T-helper 17 cell (primary cell): ENCODE measurements at places on chromosomes 11 and 22. TPM values are rescaled to one million over a fixed set of nuclear protein-coding genes. Genes with fewer than 3 reads are reported as not detected.

- peaks cover 60% of the 10 kb centered on the region for H3K27me3 ChIP-seq
- H3K36me3 ChIP-seq = peaks cover 5% of the 10 kb centered on the region
- no peak for DNase-seq
- peaks cover 2% of the 10 kb centered on the region for H3K4me1 ChIP-seq
- H3K27ac ChIP-seq = no peak overlapping the region
Measured at GRCh38 chr11:45278714-45279113, 7.4 kb downstream of the SYT13 start.

DNA sequence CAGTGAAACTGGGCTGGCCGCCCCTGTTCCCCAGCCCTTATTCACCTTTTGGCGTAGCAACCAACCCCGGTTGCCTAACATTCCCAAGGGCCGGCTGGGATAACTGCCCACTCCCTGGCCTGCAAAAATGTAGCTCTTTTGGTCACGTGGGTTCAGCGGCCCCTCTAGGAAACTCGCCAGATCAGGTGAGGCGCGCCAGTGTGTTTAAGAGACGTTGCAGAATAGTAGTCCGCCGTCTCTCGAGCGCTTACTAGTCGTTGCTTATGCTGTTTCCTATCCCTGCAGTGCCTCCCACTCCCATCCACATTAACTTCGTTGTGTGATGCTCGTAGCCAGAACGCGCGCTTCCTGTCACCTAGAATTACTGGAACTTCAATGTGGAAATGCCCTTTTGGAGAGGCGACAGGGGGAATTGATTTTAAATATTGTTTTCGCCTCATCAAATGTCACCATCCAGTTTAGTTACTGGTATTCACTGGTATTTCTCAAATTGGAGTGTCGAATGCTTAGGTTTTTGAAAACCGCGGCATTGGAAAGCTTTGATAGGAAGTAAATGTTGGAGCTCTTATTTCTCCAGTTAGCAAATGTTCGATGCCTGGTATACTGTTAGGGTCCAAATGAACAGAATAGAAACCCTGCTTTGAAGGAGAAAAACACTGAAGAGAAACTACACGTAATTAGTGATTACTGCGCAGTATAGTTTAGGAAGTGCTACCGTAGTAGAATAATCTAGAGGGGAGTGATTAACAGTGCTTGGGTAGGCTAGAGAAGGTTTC is 823 bp downstream of the CEP57 start:
- peaks cover 44% of the 10 kb centered on the region for H3K4me1 ChIP-seq
- H3K4me3 ChIP-seq = peak overlapping the region; percentile 97
- DNase-seq = peak; percentile 27

DNA sequence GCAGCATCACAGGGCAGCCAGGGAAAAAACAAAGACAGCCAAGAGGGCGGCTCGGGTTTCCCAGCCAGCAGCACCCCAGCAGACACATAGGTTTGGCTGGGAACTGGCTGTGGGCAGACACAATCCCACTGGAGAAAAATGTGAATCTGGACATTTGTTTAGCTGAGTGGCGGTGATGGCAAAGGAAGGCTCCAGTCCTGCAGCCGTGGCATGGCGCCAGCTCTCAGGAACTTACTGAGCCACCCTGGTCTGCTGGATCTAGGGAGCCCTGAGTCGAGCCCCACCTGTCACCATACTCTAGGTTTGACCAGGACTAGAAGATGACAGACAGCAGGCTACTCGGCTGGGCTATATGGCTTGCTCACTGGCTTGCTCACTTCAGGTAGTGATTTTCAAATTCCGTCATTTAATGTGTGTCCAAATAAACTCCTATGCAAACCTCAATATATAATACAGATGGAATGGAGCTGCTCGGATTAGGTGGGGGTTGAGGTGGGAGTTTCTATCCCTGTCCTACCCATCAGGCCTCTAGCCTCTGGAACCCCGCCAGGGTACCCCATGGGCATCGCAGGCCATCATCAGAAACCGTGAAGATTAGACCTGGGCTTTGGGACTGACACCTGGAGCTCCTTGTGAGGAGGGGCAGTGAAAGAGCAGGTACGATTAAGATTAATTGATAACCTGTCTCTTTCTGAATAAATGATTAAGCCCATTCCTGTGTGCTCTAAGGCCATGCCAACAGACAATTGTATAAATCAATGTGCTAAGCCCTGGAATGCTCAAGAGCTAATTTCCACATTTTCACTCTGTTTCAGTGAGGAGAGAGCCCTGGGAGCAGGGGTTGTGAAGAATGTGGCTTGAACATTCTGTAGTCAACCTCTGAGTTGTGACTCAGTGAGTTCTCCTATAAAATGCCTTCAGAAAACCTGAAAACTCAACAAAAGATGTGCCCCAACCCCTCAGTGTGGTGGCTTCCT is 42.5 kb downstream of the GALNT18 start:
- H3K27me3 ChIP-seq = peaks cover 61% of the 10 kb centered on the region
- H3K4me1 ChIP-seq = no peaks in the 10 kb centered on the region
- peaks cover 4% of the 10 kb centered on the region for H3K36me3 ChIP-seq
- H3K4me3 ChIP-seq = no peak overlapping the region
- no peak overlapping the region for H3K27ac ChIP-seq

DNA sequence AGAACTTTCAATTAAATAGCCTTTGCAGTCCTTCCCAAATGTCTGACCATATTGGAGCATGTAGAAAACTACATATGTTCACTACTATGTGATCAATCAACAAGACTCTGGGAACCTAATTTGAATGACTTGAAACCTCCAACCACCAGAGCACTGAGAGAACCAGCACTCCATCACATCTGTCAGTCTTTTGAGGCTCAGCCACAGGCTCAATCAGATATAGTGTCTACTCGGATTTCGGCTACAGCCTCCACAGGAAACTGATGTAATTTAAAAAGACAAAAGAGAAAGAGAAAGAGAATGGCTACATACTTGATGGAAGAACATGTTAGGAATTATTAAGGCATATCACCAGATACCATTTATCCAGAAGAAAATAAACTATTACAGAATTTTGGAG is 859.0 kb downstream of the FAM181B start:
- no peaks in the 10 kb centered on the region for H3K36me3 ChIP-seq
- H3K27ac ChIP-seq = no peak overlapping the region
- peaks cover 17% of the 10 kb centered on the region for H3K4me1 ChIP-seq
- H3K27me3 ChIP-seq = no peaks in the 10 kb centered on the region
- DNase-seq = no peak

Gene OR51B5
- not detected for total RNA-seq

Gene LARGE2
- 3.9 TPM for total RNA-seq

Gene CRYAB
- not detected for total RNA-seq

DNA sequence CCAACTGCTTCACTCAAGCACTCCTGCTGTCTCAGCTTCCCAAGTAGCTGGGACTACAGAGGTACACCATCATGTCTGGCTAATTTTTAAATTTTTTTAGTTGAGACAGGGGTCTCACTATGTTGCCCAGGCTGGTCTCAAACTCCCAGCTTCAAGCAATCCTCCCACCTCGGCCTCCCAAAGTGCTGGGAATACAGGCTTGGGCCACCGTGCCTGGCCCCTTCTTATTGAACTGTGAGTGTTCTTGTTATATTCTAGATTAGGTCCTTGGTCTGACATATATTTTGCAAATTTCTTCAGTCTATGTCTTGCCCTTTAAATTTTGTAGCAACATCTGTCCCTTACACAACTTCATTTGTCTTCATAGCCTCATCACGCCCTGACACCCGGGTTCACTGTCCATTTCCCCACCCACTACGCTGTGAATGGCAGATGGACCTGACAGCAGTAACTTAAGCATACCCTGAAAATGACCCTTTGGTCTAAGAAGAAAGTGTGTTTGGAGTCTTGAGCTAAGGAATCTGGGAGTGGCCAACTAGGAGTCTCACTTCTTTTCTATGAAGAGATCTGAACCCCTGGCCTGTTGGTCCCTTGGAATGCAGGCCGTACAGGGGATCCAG is 4.2 kb upstream of the FAM118A start:
- no peaks in the 10 kb centered on the region for H3K27me3 ChIP-seq
- H3K4me1 ChIP-seq = peaks cover 12% of the 10 kb centered on the region
- peak overlapping the region; percentile 54 for H3K27ac ChIP-seq
- DNase-seq = no peak
- no peak overlapping the region for H3K4me3 ChIP-seq

GRCh38 chr11:15293975-15294620 is 179.4 kb downstream of the INSC start:
- H3K4me1 ChIP-seq = no peaks in the 10 kb centered on the region
- peaks cover 18% of the 10 kb centered on the region for H3K27me3 ChIP-seq
- H3K27ac ChIP-seq = no peak overlapping the region
- H3K36me3 ChIP-seq = no peaks in the 10 kb centered on the region
- no peak overlapping the region for H3K4me3 ChIP-seq
- no peak for DNase-seq

Gene GGT1
- total RNA-seq = 20.1 TPM

GRCh38 chr22:18085188-18085587 is 7.4 kb downstream of the PEX26 start:
- DNase-seq = no peak
- H3K27me3 ChIP-seq = no peaks in the 10 kb centered on the region
- no peak overlapping the region for H3K27ac ChIP-seq
- H3K36me3 ChIP-seq = peaks cover 19% of the 10 kb centered on the region

DNA sequence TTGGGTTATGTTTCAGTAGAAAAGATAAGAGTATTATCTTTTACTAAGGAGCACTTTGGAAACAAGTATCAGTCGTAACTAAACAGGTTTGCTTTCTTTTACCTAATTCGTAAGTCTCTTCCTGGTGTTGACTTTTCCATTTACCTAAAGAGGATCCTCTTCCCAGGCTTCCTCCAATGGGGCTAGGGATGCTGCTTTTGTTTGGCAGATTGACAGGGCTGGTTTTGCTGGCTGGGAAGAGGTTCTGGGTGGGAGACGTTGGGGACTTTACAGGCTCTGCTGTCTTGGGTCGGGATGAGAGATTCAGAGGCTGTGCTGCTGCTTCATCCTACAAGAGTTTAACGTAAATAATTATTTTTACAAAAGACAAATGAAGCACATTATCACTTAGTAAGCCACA is 306.7 kb downstream of the SOX6 start:
- no peak overlapping the region for H3K4me3 ChIP-seq
- no peaks in the 10 kb centered on the region for H3K4me1 ChIP-seq
- no peak overlapping the region for H3K27ac ChIP-seq

GRCh38 chr22:32325811-32326237 is 31.8 kb upstream of the RFPL3 start:
- no peaks in the 10 kb centered on the region for H3K4me1 ChIP-seq
- no peak overlapping the region for H3K27ac ChIP-seq
- DNase-seq = no peak
- no peaks in the 10 kb centered on the region for H3K36me3 ChIP-seq
- H3K27me3 ChIP-seq = peaks cover 3% of the 10 kb centered on the region
- no peak overlapping the region for H3K4me3 ChIP-seq

Gene WDR74
- total RNA-seq = 163 TPM

DNA sequence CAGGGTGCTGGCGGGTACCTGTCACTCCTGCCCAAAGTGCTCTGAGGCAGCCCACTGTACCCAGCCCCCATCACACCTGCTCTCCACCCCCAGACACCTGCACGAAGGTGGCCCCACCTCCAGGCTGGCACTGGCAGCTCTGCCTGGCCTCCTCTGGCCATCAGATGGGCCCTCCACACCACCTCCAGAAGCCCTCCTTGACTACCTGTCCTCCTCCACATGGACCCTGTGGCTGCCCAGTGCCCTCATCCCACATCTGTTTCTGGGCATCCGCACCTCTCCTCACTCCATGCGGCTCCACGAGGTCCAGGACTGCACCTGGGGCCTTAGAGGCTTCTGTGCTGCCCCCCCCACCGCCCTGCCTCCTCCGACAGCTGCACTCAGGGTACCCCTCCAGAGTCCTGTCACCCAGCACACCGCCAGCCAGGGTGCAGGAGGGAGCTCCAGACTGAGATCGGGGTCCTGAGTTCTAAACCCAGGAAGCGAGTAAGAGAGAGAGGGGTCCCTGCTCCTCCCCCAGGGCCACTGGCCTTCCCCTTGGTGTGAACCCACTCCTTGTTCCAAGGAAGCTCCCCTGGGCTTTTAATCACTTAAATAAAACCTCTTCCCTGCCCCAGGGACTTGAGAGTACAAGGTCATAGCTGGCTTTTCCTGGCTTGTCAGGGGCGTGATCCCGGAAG is 1.7 kb downstream of the CTSD start:
- no peaks in the 10 kb centered on the region for H3K27me3 ChIP-seq
- H3K4me3 ChIP-seq = peak overlapping the region; percentile 88
- H3K36me3 ChIP-seq = no peaks in the 10 kb centered on the region
- peak overlapping the region; percentile 80 for H3K27ac ChIP-seq
- no peak for DNase-seq

GRCh38 chr11:37671321-37671720 is 1073.3 kb upstream of the RAG2 start:
- H3K4me3 ChIP-seq = no peak overlapping the region
- H3K27me3 ChIP-seq = no peaks in the 10 kb centered on the region
- no peak for DNase-seq
- no peaks in the 10 kb centered on the region for H3K4me1 ChIP-seq
- H3K27ac ChIP-seq = no peak overlapping the region

DNA sequence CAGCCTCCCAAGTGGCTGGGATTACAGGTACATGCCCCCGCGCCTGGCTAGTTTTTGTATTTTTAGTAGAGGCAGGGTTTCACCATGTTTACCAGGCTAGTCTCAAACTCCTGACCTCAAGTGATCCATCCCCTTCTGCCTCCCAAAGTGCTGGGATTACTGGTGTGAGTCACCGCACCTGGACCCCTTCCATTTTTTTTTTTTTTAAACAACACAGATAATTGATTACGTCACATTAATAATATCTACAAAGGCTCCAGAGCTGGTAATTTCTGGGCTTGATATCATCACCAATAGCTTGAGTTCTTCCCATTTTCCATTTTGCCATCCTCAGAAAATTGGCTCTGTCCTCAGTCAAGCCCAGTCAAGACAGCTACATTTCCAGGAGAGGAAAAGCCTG is 7.2 kb downstream of the TTLL1 start:
- peaks cover 3% of the 10 kb centered on the region for H3K36me3 ChIP-seq
- DNase-seq = no peak
- peaks cover 11% of the 10 kb centered on the region for H3K4me1 ChIP-seq

Gene INPPL1
- total RNA-seq = 108 TPM

- H3K27ac ChIP-seq = no peak overlapping the region
- no peaks in the 10 kb centered on the region for H3K36me3 ChIP-seq
- H3K27me3 ChIP-seq = peaks cover 28% of the 10 kb centered on the region
- H3K4me1 ChIP-seq = peaks cover 2% of the 10 kb centered on the region
- no peak overlapping the region for H3K4me3 ChIP-seq
Measured at GRCh38 chr22:48250286-48250895, 1487.9 kb downstream of the TBC1D22A start.

Gene CD6
- 568 TPM for total RNA-seq

GRCh38 chr22:27219036-27219435 is 561.6 kb downstream of the MIAT start:
- H3K4me1 ChIP-seq = no peaks in the 10 kb centered on the region
- H3K4me3 ChIP-seq = no peak overlapping the region
- H3K36me3 ChIP-seq = no peaks in the 10 kb centered on the region
- no peak for DNase-seq
- no peak overlapping the region for H3K27ac ChIP-seq

- H3K4me1 ChIP-seq = peaks cover 5% of the 10 kb centered on the region
- no peaks in the 10 kb centered on the region for H3K36me3 ChIP-seq
- no peaks in the 10 kb centered on the region for H3K27me3 ChIP-seq
- H3K27ac ChIP-seq = no peak overlapping the region
- H3K4me3 ChIP-seq = no peak overlapping the region
- no peak for DNase-seq
Measured at GRCh38 chr11:111370902-111371578, 8.0 kb downstream of the POU2AF1 start.

Gene PDGFD
- total RNA-seq = not detected
